EL (cell line): ENCODE measurements at places on chromosomes 4 and X.

GRCh38 chrX:139787601-139788000 lies 79.6 kb upstream of the MCF2 start:
- no peak for DNase-seq

DNA sequence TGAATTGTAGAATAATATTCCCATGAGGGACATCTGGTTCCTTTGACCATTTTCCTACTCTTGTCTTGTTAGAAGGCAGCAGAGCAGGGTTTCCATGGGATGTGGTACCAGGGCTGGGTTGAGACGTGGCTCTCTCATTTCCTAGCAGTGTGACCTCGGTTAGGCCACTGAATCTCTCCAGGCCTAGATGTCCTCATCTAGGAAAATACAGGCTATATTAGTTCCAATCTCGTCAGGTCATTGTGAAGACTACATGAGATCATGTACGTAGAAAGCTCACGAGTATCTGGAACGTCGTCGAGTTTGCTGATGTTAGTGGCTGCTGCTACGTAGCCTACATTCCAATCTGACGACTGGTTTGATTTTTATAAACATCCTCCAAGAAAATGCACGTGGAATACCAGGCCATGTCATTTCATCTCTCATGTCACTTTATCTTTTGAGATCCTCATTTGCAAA lies 278.2 kb upstream of the GATB start:
- peak; percentile 67 for DNase-seq

DNA sequence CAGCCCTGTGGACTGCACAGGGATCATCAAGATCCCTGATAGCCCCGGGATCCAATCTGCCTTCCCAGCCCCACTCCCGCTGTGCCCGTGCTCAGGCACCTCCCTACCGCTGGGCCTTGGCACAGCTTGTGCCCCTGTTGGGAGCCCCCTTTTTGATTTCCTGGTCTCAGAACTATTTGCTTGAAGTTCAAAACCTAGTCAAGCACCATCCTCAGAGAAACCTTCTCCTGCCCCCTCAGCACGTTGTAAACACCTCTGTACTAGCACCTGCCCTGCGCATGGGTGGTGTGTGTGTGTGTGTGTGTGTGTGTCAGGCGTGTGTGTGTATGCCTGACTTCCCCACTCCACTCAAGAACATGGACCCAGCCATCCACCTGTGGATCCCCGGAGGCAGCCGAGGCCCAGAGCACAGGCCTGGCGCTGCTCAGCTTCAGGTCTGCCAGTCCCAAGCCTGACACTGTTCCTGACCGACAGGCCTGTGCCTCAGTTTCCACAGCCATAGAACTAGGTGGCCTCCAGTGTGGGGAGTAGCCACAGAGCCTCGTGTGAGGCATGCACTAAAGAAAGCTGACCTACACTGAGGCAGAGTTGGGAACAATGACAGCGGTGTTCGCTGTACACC lies 65.5 kb downstream of the ADRA2C start:
- DNase-seq, result no peak

DNA sequence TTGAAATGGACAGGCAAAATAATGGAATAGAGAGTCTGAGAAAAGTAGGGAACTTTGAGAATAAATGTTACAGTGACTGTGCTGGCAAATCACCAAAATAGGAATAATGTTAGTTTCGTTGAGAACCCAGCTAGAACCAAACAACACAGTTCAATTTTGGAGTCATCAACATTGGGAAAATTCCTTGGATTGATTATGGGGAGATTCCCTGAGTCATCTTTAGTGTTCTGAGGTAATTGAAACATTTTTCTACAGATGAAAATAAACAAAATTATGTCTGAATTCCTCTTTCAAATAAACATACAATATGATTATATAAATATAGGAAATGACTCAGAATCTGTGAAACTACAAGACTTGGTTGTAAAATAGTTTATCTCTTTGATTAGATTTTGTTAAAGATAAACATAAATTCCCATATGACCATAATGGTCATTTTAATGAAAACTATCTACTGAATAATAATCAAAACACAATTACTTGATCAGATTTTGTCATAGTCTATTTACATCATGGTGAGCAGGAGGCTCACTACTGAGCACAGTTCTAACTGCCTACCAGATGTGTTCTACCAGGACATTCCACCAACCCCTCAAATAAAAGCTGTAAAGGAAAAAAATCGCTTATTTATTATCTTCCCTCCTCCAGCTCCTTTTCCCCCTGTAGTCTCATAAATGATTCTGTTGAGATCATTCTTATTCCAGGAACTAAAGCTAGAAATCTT lies 51.4 kb upstream of the GABRA2 start:
- no peak for DNase-seq

DNA sequence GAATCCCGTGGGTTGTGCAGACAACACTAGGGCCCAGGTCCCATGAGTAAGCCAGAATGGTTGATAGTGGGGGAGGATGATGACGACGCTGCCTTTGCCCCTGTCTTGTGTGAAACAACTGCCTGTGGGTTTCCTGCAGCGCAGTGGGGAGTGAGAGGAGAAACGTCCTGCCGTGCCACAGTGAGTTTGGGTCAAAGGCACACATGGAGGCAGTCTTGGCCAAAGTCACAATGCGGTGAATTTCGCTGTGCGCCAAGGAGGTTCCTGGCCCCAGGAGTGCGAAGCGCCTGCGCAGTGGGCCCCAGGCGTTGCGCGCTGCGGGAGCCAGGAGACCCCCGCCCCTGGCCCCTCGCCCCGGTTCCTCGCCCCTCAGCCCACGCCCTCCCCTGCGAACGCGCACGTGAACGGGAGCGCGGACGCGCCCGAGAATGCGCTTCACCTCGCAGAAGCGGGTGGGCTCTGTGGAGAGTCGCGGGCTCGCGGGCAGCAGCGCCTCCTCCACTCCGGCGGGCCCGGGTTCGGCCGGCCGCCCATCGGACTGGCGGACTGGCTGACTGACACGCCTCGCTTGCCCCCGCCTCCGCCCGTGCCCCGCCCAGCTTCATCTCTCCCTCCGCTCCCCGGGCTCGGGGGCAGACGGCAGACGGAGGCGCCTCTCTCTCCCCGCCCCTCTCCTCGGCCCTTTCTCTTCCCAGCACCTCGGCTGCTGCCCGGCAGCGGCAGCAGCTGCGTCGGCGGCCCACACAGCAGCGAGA lies at the start of gene NUDT10:
NUDT10 (plus strand) TSS at position 635 of the 755 bp plus-strand sequence. CDS start 144 bp downstream, outside the sequence.
- DNase-seq, result peak; percentile 17

- no peak for DNase-seq
Observed at GRCh38 chr4:123496421-123496820, 99.8 kb downstream of the SPRY1 start.

DNA sequence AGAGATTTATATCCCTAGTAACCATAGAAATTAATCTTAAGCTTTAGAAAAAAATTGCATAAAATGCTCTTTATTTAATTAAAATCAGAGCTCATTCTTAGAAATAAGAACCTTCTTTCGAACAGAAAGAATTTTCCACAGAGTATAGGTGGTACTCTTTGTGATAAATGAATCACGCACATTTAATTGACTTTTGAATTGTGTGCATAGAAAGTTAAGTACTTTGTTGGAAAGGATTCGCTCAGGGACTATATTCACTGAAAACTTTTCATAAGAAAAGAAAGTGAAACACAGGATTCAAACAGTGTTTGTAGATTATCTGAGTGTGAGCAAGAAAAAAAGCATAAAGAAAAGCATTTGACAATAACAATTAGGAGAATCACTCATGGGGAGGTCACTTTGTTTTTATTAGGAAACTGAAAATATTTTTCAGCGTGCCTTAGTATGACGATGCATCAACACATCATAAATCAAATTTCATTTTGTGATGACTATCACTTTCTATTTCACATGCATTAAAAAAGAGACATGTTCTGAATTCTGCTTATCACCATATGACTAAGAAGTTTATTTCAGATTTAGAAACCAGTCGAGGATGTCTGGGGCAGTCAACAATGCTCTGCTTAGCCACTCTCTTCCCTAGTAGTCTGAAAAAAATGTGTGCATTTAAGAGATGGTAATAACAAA lies 49.5 kb downstream of the STX18 start:
- DNase-seq, result peak; percentile 78

GRCh38 chr4:89894649-89895550 lies at the start of gene MMRN1:
Gene MMRN1 (plus strand): TSS chr4:89894854. CDS start chr4:89894972, 118 bp downstream.
- no peak for DNase-seq

DNA sequence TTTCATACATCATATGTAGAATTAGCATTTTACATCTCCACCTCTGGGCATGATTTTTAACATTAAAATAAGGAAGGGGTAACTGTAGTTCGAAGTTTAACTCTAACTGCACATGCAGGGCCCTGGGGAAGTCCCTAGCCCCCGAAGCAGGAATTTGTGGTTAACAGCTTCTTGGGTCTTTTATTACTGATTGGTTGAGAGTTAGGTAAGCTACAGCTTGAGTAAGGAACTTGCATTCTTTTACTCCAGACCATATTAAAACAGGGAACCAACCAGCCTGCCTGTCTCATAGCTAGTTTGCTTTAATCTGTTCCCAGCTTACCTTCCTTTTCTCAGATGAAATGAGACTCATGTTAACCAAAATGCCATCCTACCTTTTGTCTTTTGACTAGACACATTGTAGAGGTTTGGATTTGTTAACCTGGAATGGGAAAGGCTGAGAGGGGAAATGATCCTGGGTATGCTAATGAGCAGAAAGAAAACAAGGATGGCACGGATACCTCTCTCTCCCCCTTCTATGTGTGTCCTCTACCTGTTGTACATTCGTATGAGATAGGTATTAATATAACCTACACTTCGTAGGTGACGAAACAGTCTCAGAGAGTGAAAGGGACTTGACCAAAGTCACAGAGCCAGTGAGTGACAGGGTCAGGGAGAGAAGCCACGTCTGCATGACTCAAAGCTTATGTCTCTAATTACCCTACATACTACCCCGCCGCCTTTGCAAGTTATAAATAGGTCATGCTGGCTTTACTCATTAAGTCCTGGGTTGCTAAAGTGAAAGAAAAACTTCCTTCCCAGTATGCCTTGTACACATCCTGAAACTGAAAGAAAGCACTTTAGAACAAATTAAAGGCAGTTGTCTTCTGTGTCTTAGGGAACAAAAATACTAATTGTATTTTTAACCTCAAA lies 119.5 kb upstream of the AFF2 start:
- no peak for DNase-seq

DNA sequence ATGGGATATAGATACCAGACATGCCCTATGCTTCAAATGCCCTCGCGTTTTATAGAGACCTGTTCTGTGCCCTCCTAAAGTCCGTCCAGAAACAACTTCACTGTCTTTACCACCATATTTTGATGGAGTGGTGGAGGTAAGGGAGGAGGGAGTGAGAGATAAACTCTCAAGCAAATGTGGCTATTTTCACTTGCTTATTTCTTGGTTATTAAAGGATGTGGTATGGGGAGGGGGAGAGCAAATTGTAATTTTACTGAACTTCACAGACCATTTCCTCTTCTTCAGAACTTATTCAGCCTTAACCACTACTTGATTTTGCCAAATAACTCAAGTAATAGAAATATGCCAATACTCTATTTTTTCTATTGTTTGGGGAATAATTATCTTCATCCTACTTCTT lies 31.5 kb downstream of the GPR174 start:
- no peak for DNase-seq

DNA sequence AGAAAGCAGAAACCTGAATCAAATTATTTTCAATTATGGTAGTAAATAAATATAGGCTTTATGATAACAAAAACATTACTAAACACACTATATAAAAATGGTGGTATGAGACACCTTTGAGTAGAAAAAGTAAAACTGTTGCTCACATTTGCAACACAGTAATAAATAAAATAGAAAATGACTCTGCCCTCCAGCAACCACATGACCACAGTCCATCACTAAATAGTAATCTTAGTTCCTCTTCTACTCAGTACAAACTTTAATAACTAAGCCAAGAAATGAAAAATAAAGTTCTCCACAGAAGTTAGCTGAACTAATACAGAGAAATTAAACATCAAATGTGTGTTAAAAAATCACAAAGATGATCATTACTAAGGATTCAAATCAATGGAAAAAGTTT lies 108.5 kb downstream of the ADGRA3 start:
- no peak for DNase-seq

- DNase-seq, result no peak
Observed at GRCh38 chr4:110512901-110513300, 36.9 kb downstream of the ENPEP start.

DNA sequence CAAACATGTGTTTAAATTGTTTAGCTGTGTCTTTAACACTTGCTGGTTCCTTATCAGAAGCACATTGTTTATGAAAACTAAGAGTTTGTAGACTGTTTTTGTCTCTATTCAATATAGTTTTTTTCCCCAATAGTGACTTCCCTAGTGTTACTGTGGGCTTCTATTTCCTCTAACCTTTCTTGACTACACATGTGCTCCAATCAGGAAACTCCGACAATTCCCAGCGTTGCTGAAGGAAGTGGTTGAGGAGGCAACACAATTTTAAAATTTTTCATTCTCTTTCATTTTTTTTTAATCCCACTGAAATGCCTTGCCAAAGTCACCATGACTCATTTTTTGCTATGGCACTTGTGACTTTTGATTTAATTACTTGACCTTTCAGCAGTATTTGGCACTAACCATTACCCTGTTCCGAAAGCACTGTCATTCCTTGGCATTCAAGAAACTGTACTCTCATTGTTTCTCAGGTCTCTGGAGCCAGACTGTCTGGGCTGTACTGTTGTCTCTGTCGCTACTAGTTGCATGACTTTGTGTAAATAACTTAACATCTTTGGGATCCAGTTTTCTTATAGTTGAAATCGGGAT lies 67.6 kb upstream of the FREM3 start:
- peak; percentile 35 for DNase-seq

DNA sequence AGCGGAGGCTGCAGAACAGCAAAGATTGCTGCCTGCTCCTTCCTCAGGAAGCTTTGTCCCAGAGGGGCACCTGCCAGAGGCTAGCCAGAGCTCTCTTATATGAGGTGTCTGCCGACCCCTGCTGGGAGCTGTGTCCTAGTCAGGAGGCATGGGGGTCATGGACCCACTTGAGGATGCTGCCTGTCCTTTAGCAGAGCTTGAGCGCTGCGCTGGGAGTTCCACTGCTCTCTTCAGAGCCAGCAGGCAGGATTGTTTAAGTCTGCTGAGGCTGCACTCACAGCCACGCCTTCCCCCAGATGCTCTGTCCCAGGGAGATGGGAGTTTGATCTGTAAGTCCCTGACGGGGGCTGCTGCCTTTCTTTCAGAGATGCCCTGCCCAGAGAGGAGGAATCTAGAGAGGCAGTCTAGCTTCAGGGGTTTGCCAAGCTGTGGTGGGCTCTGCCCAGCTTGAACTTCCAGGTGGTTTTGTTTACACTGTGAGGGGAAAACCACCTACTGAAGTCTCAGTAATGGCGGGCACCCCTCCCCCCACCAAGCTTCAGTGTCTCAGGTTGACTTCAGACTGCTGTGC lies 10.9 kb downstream of the DCK start:
- DNase-seq, result no peak

GRCh38 chr4:26862381-26862915 lies 1.8 kb downstream of the STIM2 start:
- DNase-seq, result no peak
